ENCODE measurements at places on chromosomes 5 and 9. TPM values are rescaled to one million over a fixed set of nuclear protein-coding genes. Genes with fewer than 3 reads are reported as not detected.

GRAMD2B gene
- total RNA-seq: 0.64 TPM

SPINK7 gene
- total RNA-seq: not detected

DDX46 gene
- 65.4 TPM for total RNA-seq

TAF1L gene
- not detected for total RNA-seq

EIF4E1B gene
- not detected for total RNA-seq

LYSMD3 gene
- 8.1 TPM for total RNA-seq
